ENCODE measurements at places on chromosomes 1 and 21. TPM values are rescaled to one million over a fixed set of nuclear protein-coding genes. Genes with fewer than 3 reads are reported as not detected.

Gene ETV3L
- not detected for total RNA-seq

Gene SLC25A34
- 11.2 TPM for total RNA-seq

Gene MFAP2
- 1.8 TPM for total RNA-seq

Gene RAB13
- total RNA-seq, result 9.4 TPM

Gene SSR2
- 98.6 TPM for total RNA-seq

Gene AMY1C
- not detected for total RNA-seq

Gene LIPI
- not detected for total RNA-seq

- no peaks in the 10 kb centered on the region for H3K36me3 ChIP-seq
- H3K4me1 ChIP-seq, result no peaks in the 10 kb centered on the region
- H3K27ac ChIP-seq, result no peak overlapping the region
- H3K4me3 ChIP-seq, result no peak overlapping the region
Measured at GRCh38 chr1:34066981-34067603, 97.9 kb downstream of the CSMD2 start.

- no peaks in the 10 kb centered on the region for H3K4me1 ChIP-seq
- H3K36me3 ChIP-seq, result no peaks in the 10 kb centered on the region
- no peak overlapping the region for H3K27ac ChIP-seq
- H3K27me3 ChIP-seq, result no peaks in the 10 kb centered on the region
- H3K4me3 ChIP-seq, result no peak overlapping the region
Measured at GRCh38 chr1:57164584-57164983, 198.8 kb upstream of the C8B start.

- H3K4me3 ChIP-seq, result no peak overlapping the region
- H3K27ac ChIP-seq, result no peak overlapping the region
- DNase-seq, result no peak
- no peaks in the 10 kb centered on the region for H3K27me3 ChIP-seq
- no peaks in the 10 kb centered on the region for H3K4me1 ChIP-seq
Measured at GRCh38 chr1:40210511-40211204, 37.1 kb upstream of the TMCO2 start.

- no peak for DNase-seq
- H3K27me3 ChIP-seq, result no peaks in the 10 kb centered on the region
- no peak overlapping the region for H3K4me3 ChIP-seq
- H3K36me3 ChIP-seq, result no peaks in the 10 kb centered on the region
- no peak overlapping the region for H3K27ac ChIP-seq
Measured at GRCh38 chr1:41528106-41528505, 43.6 kb upstream of the EDN2 start.

DNA sequence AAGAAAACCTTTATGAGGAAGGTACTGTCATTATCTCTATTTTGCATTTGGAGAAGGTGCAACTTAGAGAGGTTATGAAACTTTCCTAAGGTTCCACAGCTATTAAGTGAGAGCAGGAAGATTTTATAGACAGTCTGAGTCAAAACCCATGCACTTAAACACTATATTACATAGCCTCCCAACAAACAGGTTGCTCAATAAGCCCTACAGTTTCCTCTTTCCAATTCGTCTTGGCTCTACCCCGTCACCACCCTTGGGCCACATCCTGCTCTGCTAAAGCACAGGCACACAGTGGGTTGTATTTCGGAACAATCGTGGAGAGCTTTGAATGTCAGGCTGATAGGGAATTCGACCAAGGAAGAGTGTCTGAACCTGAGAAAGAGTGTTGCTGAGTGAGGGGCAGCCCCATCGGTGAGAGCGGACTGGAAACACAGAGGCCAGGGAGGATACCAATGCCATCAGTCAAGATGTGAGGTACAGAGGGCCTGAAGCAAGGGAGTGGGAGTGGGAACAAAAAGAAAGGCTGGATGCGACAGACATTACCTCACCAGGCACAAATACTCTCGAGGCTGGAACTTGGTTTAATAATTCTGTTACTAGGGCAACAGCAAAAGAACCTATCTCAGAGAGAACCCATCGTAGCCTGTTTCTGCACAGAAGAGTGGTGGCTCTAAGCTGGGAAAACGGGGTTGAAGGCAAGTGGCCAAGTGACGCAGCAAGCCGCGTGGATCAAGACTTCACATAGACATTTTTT, 6.3 kb upstream of the LRRC52 start:
- no peaks in the 10 kb centered on the region for H3K27me3 ChIP-seq
- no peak overlapping the region for H3K27ac ChIP-seq
- DNase-seq, result no peak
- H3K4me1 ChIP-seq, result peaks cover 28% of the 10 kb centered on the region

- no peaks in the 10 kb centered on the region for H3K36me3 ChIP-seq
- H3K4me3 ChIP-seq, result no peak overlapping the region
- no peak overlapping the region for H3K27ac ChIP-seq
- DNase-seq, result no peak
- H3K4me1 ChIP-seq, result peaks cover 82% of the 10 kb centered on the region
Measured at GRCh38 chr21:29308456-29308783, 9.7 kb downstream of the BACH1 start.

GRCh38 chr1:162706606-162707005, 74.3 kb downstream of the DDR2 start:
- no peak for DNase-seq
- no peak overlapping the region for H3K27ac ChIP-seq
- H3K36me3 ChIP-seq, result no peaks in the 10 kb centered on the region
- no peak overlapping the region for H3K4me3 ChIP-seq
- H3K4me1 ChIP-seq, result peaks cover 41% of the 10 kb centered on the region

- peaks cover 3% of the 10 kb centered on the region for H3K36me3 ChIP-seq
- peak overlapping the region; percentile 78 for H3K4me3 ChIP-seq
- H3K27ac ChIP-seq, result peak overlapping the region; percentile 56
- no peaks in the 10 kb centered on the region for H3K27me3 ChIP-seq
Measured at GRCh38 chr1:220787069-220787619, 431 bp downstream of the MTARC1 start.

GRCh38 chr1:85708829-85709227, 595 bp upstream of the ZNHIT6 start:
- H3K4me3 ChIP-seq, result peak overlapping the region; percentile 92
- H3K4me1 ChIP-seq, result peaks cover 11% of the 10 kb centered on the region
- no peaks in the 10 kb centered on the region for H3K27me3 ChIP-seq
- H3K36me3 ChIP-seq, result no peaks in the 10 kb centered on the region
- no peak for DNase-seq

DNA sequence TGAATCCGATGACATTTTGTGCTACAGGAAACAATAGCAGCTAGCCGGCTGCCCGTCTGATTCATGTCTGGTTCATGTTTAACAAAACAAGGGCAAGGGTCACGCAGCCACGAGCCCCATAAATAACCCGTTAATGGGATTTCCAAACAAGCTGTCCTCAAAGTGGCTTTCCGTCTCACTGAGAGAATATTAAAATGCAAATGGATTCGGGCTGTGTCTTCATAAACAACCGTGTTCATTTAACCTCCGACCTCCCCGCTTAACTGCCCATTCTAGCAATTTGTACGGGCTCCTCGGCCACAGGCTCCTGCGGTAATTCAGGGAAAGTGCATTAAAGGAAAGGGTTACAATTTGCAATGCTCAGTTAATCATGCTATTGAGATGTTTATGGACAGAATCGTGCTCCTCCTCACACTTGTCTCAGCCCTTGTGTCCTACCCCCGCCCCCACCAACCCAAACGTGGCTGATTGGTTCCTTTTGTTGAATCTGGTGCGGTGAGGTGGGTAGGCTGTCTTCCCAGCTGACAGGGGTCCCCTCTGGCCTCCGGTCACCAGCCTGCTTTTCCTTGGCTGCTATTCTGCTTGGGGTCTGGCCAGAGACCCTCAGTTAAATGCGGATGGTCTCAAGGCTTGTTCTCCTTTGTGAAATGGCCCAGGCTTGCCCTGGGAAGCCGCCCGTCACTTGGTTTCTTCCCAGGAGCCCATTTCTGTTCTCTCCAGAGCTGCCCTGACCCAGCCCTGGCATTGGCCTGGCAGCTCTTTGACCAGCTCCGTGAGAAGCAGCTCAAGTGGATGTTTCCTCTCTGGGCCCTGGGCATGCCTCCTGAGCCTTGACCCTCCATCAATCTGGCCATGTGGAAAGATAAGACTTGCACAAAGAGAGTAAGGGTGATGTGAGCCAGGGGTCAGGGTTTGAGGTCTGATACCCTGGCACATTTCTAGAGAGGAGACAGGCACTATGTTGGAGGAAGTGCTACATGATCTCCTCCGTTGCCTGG, 200.7 kb upstream of the POU3F1 start:
- no peaks in the 10 kb centered on the region for H3K27me3 ChIP-seq
- no peak overlapping the region for H3K27ac ChIP-seq
- H3K4me1 ChIP-seq, result no peaks in the 10 kb centered on the region
- no peak for DNase-seq
- H3K36me3 ChIP-seq, result no peaks in the 10 kb centered on the region
- no peak overlapping the region for H3K4me3 ChIP-seq

- H3K36me3 ChIP-seq, result no peaks in the 10 kb centered on the region
- DNase-seq, result no peak
- H3K4me1 ChIP-seq, result peaks cover 29% of the 10 kb centered on the region
- H3K27ac ChIP-seq, result peak overlapping the region; percentile 91
Measured at GRCh38 chr1:164563721-164564360, 4.9 kb downstream of the PBX1 start.

DNA sequence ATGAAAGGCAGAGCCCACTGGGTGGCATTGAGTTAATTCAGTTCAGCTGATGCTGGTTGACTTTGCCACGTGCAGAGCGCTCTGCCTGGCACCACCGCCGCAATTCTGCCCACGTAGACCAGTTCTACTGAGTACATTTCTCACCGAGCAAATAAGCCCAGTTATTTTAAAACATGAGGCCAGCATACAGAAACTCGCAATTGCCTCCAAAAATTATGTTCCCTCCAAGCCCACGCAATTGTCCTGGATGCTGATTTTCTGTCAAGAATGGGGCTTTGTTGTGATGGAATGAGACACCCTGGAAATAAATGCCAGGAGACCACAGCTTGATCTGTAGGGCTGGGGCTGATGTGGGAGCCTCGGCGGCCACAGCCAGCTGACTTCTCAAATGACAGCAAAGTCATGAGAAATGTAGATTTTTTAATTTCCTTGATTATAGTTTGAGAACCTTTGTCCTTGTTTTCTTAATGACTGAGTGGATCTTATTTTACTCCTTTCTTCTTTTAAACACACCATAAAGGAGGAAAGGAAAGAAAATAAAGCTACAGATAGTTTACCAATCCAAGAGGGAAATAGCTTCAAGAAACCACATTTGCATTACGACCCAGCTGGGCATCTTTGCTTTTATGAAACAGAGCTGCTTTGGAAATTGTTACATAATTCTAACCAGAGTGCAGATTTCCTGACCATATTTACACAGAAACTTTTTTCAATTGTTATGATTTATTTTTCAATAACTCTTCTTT, 11.6 kb upstream of the PARP1 start:
- H3K27me3 ChIP-seq, result no peaks in the 10 kb centered on the region
- no peaks in the 10 kb centered on the region for H3K4me1 ChIP-seq
- H3K4me3 ChIP-seq, result no peak overlapping the region
- no peak overlapping the region for H3K27ac ChIP-seq
- no peaks in the 10 kb centered on the region for H3K36me3 ChIP-seq

DNA sequence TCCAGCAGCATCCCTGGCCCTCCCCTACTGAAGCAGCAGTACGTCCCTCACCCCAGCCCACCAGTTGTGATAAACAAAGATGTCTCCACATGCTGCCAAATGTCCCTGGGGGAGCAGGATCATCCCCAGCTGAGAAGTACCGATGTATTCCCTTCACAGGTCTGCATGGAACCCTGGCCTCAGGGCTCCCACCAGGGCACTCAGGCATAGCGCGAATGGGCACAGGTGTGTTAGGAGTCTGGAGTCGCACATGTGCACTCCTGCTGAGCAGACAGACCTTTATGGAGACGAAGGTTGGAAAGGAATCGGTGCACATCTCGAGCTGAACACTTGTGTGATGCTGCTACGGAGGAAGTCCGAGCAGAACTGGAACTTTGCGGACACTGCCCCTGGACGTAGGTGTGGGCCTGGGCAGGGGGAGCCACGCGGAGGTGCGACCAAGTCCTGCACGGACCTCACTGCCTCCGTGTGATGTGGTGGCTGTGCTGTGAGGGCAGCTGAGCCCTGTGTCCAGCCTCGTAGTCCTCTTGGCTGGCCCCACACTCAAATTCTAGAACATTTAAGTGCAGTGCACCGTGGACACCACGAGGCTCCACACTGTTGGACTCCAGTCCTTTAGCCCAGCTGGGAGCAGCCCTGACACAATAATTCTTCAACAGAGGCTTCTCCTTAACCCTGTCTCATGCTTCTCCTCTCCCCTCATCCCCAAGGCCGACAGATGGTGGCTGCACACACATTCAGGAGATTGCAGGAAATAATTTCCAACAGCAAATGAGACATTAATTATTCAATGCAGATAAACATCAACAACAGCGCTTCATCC, 43.4 kb downstream of the RSPH1 start:
- no peak for DNase-seq
- no peak overlapping the region for H3K4me3 ChIP-seq
- no peak overlapping the region for H3K27ac ChIP-seq
- no peaks in the 10 kb centered on the region for H3K4me1 ChIP-seq

DNA sequence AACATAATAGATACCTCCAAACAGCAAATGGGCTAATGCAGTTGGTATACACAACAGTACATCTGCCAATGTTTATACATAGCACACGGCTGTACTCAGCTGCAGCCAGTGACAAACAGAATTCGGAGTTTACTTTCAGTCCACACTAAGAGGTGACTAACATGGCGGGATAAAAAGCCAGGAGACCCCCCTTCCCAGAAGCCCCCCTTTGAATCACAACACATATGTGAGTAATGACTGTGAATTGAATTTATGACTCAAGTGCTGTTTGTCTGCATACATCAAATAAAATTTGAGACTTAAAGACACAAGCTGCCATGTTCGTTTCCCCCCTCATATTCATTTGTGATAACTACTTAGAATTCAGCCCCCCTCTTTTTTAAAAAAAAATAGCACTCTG, 113.2 kb downstream of the RUNX1 start:
- H3K27ac ChIP-seq, result no peak overlapping the region
- no peak for DNase-seq
- no peaks in the 10 kb centered on the region for H3K27me3 ChIP-seq

GRCh38 chr1:238562341-238562740, 671.6 kb upstream of the ZP4 start:
- DNase-seq, result no peak
- no peak overlapping the region for H3K27ac ChIP-seq

DNA sequence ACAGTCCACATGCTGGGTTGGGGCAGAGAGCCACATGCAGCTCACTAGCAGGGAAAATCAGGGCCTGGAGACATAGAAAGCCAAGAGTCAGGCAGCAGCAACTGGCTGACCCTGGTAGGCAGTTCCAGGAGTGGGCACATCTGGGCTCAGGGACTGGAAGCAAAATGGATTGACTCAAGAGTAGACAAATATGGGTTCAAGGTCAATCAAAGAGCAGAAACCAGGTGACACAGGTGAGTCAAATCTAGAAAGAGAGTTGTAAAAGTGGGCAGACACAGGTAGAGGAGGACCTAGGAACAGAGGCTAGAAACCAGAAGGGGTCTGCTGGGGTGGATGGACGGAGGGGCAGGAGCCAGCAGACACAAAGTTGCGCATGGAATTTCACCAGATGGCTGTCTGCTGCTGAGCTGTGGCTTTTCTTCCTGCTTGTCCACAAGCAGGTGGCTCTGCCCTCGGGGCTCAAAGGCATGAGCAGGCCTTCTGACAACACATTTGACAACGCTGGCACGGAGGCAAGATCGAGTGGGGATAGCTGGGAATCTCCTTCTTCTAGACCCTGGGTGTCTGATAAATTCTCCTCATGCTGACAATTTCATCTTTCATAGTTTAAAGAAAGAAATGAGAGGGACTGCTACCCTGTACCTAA, 40.8 kb upstream of the IGSF3 start:
- H3K27me3 ChIP-seq, result no peaks in the 10 kb centered on the region
- H3K36me3 ChIP-seq, result no peaks in the 10 kb centered on the region
- no peak overlapping the region for H3K27ac ChIP-seq
- H3K4me1 ChIP-seq, result no peaks in the 10 kb centered on the region
- no peak for DNase-seq
- H3K4me3 ChIP-seq, result no peak overlapping the region

All from gastrocnemius medialis (tissue), 4 donors.